ENCODE measurements at places on chromosomes 16 and 17.

GRCh38 chr16:1318268-1318545 lies 8.8 kb downstream of the UBE2I start:
- no peak for DNase-seq

GRCh38 chr16:85902366-85903155 lies 3.6 kb downstream of the IRF8 start:
- no peak for DNase-seq

DNA sequence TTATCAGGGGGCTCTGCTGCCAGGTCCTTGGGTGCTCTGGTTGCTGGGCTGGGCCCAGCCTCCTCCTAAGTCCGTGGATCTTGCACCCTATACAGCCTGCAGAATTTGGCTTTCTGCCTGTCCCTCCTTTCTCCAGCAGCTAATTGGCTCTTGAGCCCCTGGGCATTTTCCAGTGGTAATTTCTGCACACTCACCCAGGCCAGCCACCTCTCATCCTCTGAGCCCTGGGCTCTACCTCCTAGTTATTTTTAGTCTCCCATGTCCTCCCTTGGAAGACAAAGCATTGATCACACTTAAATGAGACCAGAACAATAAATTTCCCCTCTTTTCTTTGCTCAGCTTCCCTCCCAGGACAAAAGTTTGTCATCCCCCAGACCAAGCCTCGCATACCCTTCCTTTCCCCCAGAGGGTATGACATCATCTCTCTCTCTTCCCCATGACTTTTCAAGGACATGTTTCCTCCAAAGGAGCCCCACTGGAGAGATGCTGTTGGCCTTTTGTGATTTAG lies 38.1 kb downstream of the C17orf75 start:
- DNase-seq, result no peak

GRCh38 chr16:23323224-23324030 lies 21.3 kb downstream of the SCNN1B start:
- DNase-seq, result no peak

DNA sequence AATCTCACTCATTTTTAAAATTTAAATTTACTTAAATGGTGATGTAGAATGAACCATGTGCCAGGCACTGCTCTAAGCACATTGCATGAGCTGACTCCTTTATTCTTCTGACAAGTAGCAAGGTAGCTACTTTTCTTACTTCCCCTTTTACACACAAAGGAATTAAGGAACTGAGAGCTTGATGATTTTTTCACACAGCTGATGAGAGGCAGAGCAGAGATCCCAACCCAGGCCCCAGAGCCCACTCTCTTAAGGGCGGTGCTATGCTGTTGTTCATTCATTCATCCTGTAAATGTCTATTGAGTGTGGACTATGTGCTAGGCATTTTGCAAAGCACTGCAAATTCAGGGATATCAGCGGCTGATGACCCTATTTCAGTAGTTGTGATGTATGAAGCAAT lies 17.9 kb downstream of the SEC14L5 start:
- DNase-seq, result no peak

DNA sequence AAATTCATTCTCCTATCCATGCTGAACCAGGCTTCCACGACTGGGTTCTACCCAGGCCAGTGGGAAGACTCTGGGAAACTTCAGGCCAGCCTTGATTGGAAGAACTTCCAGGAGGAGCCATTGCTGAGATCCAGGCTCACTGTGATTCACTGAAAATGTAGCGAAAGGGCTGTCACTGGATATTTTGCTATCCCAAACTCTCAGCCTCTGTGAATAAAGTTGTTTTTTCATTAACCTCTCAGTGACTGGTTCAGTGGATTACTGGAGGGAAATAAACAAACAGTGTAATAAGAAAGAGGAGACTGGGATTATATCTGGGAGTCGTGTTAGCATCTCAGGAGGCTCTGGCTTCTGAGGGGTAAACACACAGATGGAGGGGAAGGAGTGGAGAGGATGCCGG lies 3.1 kb downstream of the FOXL1 start:
- DNase-seq, result no peak

DNA sequence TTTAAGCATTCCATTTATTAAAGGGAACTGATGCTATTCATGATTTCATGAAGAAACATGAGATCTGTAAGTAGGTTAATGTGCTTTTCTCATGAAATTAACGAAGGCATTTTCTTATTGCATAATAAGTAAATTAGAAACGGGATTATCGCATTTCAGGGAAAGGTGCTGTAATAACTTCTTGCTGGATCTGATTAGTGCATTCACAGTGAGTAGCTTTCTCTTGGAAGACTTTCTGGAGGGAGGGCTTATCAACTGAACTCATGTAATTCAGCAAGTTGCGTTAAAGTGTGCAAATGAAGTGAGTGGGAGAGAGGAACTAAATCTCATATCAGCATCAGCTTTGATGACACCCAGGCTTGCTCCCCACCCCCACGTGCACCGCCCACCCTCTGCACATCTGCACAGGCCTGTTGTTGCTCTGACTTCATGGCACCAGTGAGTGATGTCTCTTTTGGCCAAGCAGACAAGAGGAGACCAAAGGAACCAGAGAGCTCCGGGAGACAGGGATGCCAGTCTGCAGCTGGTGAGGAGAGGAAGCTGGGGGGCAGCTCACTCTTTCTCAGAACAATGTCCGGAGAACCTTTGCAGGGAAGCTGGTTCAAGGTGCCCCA lies 26.3 kb upstream of the GAS7 start:
- no peak for DNase-seq

DNA sequence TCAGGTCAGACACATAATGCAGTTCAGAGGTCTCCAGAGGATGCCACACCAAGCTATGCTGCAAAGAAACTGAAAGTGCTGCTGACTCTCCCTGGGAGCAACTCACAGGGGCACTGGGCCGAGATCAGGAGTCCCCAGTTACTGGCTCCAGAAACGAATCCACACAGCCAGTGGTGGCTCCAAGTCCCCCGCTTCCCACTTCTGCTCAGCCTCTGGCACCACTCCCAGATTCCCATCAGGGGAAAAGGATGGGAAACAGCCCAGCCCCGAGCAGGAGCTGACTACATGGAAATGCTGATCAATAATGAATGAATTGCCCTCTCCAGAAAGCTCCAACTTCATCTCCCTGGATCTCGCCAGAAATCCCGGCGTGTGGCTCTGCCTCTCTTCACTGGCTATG lies 62.3 kb upstream of the CDH5 start:
- no peak for DNase-seq

GRCh38 chr16:53768593-53768992 lies 64.6 kb downstream of the FTO start:
- no peak for DNase-seq

DNA sequence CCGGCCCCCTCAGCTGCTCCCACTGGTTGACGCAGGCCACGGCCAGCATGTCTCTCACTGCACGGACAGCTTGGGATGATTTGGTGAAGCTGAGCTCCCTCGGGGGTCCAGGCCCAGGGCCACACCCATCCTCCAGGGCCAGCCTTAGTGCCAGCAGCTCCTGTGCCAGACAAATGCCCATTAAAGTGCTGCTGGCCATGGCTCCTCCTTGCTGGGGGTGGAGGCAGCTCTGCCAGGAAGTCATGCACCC lies 2.5 kb downstream of the TRIM47 start:
- DNase-seq, result no peak

- no peak for DNase-seq
Observed at GRCh38 chr16:14448879-14449278, 181.2 kb downstream of the PARN start.

DNA sequence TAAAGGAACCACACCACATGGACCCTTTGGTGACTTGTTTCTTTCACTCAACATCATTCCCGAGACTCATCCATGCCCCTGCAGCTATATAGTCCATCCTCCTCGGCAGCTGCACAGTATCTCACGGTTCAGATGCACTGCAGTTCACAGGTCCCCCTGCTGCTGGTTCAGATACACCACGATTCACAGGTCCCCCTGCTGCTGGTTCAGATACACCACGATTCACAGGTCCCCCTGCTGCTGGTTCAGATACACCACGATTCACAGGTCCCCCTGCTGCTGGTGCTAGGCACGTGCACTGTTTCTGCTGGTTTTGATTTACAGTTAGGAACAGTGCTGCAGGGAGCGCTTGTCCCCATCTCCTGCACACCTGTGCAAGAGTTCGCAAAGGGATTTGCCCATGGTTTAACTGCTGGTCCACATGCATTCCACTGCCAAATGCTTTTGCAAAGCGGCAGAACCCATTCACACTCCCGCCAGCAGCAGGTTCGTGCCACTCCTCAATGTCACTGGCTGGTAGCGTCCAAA lies 3.8 kb downstream of the HSDL1 start:
- DNase-seq, result no peak

GRCh38 chr17:75795820-75796607 lies 11.4 kb downstream of the UNK start:
- DNase-seq, result no peak

DNA sequence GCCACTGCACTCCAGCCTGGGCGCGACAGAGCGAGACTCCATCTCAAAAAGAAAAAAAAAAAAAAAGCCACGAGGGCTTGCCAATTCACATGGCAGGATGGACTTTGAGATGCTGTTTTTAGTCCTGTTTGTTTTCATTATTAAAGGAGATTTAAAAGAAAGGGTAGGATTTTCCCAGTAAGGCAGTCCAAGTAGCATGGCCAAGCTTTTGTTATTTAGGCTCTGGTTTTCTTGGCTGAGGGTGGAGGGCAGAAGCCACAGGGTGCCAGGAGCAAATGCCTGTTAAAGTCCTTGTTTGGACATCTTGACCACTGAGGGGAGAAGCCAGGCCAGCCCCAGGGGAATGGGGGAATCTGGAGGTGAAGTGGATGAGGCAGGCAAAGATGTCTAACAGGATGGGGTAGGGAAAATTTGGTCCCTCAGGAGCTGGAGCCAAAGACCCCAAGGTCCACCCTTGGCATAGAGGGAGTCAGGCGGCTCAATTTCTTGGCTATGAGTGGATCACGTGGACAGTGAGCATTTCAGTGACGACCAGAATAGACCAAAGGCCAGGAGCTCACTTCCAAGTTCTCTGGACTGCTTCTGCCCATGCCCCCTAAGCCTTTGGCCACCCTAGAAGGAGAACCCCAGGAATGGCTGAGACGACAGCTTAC lies 20.8 kb upstream of the PLLP start:
- DNase-seq, result no peak

Measured in activated CD8-positive, alpha-beta memory T cell treated with anti-CD3 and anti-CD28 coated beads for 48 hours (primary cell).